H9 (cell line): ENCODE measurements at places on chromosomes 16 and 17.

- peak; percentile 54 for DNase-seq
These were observed 650 bp downstream of the ATP6V0A1 start for GRCh38 chr17:42459256-42459800.

DNA sequence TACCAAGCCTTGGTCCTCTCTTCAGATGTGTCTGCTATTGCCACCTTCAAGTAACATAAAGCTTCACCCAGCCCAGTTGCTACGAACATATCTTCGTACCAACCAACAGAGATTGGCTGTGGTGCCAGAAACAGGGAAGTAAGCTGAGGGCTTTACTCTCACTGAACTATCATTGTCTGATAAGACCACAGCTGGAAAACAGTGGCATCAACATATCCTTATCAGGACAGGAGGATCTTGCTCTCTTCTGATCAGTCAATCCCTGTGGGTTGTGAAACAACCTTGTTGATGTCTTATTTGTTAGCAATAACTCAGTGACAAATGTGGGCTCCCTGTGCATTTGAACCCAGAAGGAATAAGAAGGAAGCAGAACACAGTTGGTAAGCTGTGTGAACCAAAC is 446.3 kb upstream of the MAF start:
- no peak for DNase-seq

- DNase-seq: no peak
These were observed 77.2 kb upstream of the CLEC3A start for GRCh38 chr16:77945126-77945525.

GRCh38 chr17:43412166-43412565 is 13.4 kb downstream of the ARL4D start:
- DNase-seq: no peak

DNA sequence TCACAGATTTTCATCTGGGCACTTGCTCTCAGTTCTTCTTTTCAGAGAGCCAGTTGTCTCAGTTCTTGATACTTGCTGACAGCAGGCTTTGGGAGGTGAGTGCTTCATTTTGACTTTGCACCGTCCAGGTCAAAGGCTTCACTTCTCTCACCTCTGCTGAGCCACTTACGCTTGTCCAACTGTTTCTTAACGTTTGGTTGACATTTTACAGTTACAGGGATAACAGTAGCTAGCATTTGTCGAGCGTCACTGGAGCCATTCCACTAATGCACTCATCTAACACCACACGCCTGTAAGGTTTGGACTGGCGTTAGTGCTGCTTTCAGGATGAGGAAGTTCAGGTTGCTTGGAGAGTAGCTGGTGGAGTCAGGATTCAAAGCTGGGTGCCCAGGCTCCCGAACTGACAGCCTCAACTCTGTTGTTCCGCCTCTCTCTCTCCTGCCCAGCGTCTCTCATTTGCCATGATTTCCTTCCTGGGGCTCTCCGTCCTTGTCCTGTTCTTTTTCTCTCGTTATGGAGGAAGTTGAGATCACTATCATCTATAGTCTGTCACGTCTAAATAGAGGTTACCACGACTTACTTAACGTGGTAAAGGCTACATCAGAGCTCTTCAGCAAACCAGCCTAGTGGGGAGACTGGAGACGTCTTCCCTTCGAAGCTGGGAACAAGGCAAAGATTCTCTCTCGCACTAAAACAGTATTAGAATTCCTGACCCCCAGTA is 220.8 kb downstream of the RPTOR start:
- DNase-seq: no peak

GRCh38 chr16:70750893-70751467 is 50.0 kb downstream of the VAC14 start:
- DNase-seq: no peak

- no peak for DNase-seq
These were observed 21.7 kb upstream of the ERCC4 start for GRCh38 chr16:13898233-13898632.

DNA sequence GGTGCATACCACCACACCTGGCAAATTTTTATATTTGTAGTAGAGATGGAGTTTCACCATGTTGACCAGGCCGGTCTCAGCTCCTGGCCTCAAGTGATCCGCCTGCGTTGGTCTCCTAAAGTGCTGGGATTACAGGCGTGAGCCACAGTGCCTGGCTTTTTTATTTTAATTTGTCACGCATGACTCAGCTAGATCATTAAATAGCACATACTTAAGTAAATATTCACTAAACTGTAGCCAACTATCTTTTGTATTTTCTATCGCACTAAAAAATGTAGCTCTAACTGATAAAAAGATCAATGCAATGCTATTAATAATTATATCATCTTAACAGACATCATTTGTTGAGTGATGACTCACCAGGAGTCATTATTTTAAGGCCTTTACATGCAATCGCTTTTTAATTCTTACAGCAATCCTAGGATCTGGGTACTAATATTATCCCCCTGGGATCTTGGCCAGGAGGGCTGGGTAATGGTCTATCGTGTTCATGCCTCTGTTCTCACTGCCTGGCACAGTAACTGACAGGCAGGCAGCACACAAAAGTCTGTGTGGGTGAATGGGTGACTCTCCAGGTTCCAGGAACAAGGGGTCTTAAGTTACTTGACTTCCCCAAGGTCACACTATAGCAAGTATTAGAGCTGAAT is 693.5 kb upstream of the EEF2KMT start:
- DNase-seq: no peak

- peak; percentile 24 for DNase-seq
These were observed 22.5 kb downstream of the CCR7 start for GRCh38 chr17:40542558-40543411.

DNA sequence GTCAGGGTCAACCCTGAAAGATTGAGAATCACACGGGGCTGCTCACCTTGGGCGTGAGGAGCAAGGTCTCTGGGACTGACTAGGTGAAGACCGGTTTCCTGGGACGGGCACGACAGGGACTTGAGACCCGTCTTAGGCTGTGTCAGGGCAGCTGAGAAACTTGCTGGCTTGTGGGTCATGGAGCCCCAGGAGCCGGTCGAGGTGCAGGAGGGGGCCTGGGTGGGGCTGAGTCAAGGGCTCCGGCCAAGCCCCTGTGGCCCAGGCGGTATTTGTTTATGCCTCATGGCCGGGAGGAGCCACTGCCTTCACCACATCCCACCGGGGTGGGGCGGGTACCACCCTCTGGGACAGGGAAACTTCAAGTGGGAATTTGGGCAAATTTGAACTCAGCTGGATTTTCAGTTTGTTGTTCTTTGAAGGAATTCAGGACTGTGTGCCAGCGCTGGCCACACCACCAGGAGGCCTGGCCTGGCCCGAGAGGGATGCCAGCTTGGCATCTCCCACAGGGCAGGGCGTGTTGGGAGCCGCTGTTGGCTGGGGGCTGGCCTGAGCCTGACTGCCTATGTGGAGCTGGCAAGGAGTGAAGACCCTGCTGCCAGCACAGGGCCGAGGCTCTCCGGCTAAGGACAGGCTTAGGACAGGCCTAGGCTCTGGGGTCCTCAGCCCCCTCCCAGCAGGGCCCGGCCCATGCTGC is 116.1 kb downstream of the METRNL start:
- no peak for DNase-seq

DNA sequence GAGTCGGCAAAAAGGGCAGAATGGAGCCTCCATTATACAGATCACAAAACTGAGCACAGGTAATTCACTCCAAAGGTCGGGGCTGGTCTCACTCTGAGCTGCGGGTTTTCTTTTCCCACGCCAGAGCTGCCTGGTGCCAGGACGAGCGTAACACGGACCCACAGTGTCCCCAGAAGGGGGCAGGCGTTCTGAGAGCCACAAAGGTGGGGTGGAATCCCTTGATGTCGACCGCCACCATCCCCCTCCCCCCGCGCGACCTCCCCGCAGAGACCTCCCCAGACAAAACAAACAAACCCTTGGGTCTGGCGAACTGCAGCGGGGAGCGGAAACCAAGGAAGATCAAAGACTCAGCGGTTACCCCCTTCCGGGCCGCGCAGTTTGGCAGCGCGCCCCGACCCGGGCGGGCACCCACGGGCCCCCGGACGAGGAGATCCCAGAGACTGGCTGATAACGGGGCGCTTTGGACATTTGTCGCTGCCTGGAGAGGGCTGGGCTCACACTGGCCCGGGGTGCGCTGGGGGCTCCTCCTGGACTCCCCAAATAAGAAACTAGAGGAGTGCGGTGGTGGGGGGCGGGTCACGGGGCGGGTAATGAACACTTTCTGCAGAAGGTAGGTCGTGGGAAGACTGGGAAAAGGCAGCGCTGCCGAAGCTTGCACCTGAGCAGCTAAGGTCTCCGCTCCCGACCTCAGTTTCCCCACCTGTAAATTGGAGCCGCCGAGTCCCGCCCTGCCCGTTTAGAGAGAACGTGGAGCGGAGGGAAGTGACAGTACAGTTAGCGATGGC is 664 bp upstream of the NKD1 start:
- DNase-seq: peak; percentile 61

DNA sequence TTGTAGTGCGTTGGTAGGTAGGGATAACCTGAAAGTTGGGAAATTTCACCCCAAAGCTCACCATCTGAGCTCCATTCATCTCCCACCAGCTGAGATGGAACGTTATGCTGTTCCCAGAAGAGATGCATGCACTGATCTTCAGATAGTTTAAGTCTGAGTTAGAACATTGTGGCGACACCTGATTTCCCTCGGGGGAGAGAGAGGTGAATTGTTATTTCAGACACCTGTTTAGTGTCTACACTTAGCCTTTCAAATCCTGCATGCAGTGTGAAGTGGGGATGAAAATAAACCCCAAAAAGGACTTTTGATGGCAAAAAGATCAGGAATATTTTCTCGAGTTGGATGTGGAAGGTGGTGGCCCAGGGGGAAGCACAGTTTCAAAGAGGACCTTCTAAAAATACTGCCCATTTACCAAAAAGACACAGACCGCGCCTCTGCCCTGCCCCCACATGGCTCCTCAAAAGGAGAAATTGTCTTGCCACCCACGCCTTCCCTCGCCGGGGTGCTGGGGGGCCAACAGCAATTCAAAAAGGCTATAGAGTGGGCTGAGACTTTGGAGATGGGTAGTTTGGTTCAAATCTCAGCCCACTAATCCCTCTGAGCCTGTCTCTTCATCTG is 11.4 kb downstream of the CIITA start:
- no peak for DNase-seq

GRCh38 chr17:7064261-7064660 is 15.8 kb downstream of the CLEC10A start:
- DNase-seq: no peak

DNA sequence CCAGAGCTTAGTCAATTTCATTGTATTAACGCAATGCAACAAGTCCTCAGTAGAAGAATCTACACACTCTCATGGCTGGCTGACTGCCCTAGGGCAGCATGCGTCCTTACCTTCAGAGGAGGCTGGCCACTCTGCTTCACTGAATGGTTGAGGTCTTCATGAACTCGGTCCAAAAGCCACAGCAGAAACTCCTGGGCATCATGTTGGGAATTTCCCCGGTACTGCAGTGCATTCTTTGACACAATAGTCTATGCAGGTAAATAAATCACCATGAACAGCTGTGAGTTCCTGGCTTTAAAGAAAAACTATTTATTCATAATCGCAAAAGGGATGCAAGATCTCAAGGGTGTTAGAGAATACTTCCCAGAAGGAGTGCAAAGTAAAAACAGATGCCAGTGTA is 41.3 kb downstream of the USP31 start:
- DNase-seq: no peak

DNA sequence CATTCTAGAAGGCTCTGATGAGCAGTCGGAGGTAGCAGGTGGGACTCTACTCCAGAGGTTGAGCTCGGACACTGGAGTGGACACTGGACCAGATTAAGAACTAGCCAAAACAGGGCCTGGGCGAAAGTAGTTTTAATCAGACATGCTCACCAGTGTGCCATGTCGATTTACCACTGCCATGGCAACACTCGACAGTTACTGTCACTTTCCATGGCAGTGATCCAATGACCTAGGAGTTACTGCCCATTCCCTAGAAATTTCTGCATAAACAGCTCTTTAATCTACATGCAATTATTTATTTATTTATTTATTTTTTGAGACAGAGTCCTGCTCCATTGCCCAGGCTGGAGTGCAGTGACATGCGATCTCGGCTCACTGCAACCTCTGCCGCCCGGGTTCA is 7.2 kb upstream of the METTL9 start:
- DNase-seq: no peak

GRCh38 chr16:30023586-30023985 is 588 bp downstream of the C16orf92 start:
- no peak for DNase-seq

- DNase-seq: no peak
These were observed 7.7 kb downstream of the NECAB2 start for GRCh38 chr16:83975590-83976260.

DNA sequence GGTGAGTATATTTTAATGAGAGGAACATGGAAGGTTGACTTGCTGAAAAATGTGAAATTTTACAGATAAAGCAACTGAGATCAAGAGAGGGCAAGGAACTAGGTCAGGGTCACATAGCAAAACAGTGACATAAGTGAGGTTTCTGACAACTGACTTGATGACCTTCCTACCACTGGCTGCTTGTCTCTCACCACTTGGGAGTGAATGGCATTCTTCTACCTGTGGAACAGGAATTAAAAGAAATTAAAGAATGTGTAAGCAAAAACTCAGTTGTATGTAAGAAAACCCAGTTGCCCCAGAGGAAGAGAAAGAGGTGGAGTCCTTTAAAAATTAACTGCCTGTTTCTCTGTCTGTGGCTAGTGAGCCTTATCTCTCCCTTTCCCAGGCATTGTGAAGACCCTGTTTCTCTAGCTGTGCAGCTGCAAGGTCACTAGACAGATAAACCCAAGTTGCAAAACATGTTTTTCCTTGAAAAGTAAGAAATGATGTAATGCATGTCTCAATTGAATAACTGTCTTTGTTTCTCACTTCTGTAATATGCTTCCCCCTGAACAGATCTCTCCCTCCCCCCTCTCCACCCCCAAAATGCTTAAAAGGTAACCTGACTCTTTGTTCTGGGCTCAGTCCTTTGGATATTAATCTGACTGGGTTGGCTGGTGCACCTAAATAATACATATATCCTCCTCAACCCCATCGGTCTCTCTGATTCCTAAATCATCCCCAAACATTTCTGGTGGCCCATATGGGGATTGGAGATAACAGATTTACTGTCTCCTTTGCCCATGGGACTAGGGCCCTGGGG is 23.4 kb downstream of the ACSM1 start:
- no peak for DNase-seq

DNA sequence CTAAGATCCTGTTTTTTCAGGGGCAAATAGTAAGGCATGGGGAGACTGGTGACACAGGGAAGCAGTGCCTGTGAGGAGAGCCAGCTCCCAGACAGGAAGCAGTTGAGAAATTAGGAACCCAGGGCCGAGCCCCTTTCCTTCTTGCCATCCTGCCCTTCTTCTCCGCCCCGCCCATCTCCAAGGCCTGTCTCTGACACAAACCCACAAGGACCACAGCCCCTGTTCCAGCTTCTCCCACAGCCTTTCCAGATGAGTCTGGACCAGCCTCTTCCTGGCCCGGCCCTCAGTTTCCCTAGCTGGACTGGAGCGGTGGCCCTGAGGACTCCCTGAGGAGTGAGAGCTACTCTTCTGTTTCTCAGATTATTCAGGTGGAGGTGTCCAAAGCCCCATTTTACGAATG is 9.9 kb downstream of the CCDC102A start:
- DNase-seq: no peak

GRCh38 chr17:33870936-33871335 is 384.1 kb upstream of the CCL2 start:
- DNase-seq: no peak

- no peak for DNase-seq
These were observed 49.3 kb upstream of the JPH3 start for GRCh38 chr16:87552772-87553573.
